Kidney (tissue), 22 donors: ENCODE measurements at places on chromosomes 3 and 15.

- DNase-seq, result no peak
Observed at GRCh38 chr3:96324087-96324486, 490.3 kb upstream of the EPHA6 start.

- no peak for DNase-seq
Observed at GRCh38 chr3:31277582-31277981, 255.1 kb upstream of the STT3B start.

- no peak for DNase-seq
Observed at GRCh38 chr3:127224118-127224517, 31.2 kb downstream of the PRR23E start.

DNA sequence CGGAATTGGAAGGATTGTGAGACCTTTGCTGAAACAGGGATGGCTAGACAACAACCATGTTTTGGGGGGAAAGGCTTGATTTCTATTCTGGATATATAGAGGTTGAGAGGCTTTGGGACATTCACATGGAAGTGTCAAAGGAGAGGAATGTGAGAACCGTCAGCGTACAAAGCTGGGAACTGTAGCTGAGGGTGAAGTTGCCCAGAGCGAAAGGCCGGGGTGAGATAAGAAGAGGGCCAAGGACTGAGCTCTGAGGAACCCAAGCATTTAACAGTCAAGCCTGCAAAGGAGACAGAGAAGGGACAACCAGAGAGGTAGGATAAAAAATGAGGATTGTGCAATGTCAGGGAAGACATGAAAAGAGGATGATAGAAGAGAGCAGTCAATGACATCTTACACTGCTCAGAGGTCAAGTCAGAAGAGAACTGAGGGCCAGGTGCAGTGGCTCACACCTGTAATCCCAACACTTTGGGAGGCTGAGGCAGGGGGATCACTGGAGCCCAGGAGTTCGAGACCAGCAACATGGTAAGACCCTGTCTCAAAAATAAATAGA is 41.5 kb upstream of the RAF1 start:
- DNase-seq, result no peak

DNA sequence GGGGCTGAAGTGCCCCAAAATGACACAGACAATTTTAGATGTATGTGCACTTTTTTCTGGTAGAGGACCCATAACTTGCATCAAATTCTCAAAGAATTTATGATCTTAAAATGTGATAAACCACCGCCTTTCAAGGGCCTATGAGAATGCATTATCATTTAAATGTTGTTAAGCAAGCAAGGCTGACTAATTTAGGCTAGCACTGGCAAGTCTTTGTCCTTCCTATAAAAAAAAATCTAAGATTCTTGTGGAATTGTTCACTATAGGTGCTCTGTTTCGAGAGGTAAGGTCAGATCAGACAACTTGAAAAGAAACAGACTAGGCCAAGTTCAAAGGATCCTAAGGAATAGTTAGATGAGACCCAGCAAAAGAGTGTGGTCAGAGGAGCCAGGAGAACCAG is 128.9 kb upstream of the PHLDB2 start:
- DNase-seq, result no peak

GRCh38 chr15:79179108-79179561 is 88.6 kb upstream of the RASGRF1 start:
- no peak for DNase-seq

DNA sequence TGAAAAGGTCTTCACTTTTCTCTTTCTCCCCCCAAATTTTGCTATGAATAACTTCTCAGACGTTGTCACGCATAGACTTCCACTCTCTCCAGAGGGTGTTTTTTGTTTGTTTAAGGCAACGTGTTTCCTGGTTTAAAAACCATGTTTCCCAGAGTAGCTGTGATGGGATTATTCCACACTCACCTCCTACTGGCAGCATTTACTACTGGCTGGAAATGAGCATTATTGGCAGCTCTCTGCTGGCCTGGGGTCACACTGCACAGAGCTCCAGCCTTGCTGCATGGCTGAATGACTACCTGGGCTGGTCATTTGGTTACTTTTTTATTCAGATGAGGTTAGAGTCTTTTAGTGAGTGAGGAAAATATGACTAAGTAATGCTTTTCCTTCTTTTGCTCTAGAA is 65.2 kb downstream of the RARB start:
- no peak for DNase-seq

GRCh38 chr3:73508330-73508954 is 116.3 kb downstream of the PDZRN3 start:
- DNase-seq, result peak; percentile 89

- no peak for DNase-seq
Observed at GRCh38 chr15:27133249-27133648, 162.3 kb downstream of the GABRG3 start.

GRCh38 chr3:52070724-52071621 is 14.6 kb upstream of the DUSP7 start:
- no peak for DNase-seq

DNA sequence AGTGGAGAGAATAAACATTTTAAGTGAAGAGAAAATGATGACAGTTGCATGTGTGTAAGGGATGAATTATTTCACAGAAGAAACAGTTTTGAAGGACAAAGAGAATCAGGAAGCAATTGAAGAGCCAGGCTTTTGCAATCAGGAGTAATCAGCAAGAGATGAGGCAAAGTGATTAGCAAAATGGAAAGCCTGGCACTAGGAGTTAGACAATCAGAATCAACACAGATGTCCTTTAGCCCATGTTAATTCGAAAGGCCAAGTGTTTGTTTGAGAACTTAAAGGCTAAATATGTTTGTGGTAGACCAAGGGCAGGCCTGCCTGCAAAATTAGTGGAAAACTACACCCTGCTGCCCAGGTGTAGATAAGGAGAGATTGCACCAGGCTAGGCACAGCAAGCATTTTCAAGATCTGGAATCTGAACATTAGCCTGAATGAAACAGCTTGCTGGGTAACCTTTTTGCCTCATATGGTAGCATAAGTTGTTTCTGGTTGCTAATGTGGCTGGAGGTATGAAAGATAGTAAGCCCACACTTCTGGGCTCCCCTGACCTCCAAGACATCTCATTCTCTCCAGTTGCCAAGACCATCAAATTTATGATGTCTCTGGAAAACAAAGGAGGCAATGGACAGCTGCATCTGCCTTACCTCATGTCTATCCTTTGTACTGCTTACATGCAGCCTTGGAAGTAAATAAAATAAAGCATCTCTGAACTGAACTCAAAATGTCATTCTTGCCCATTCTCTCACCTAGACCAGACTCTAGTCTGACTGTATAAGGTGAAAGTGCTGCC is 22.0 kb upstream of the LEKR1 start:
- no peak for DNase-seq

- DNase-seq, result no peak
Observed at GRCh38 chr3:50050361-50050760, 38.4 kb upstream of the RBM5 start.

- DNase-seq, result no peak
Observed at GRCh38 chr3:150653110-150653561, 50.0 kb downstream of the SELENOT start.

DNA sequence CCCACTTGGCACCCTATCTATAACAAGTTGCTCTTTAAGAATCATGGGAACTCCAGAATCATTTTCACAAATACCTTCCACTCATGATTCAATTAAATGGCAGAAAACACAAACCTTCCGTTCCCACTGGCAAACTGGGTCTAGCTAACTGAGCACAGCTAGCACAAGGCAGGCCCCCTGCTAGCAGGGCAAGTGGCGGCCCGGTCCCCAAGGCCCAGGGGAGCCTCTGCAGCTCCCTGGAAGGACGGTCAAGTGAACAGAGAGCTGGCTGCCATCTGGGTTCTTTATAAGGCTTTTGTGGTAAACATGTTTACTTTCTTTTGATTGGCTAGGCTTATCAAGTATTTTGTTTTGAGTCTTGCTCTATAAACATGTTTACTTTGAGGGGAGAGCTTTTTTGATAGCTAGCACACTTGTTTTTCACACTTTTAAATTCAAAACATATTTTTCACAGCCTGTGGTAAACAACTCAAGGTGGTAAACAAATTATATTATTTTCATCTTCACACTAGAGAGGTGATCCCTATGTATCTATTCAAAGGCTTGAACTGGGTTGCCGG is 81.4 kb downstream of the FOXP1 start:
- DNase-seq, result no peak

DNA sequence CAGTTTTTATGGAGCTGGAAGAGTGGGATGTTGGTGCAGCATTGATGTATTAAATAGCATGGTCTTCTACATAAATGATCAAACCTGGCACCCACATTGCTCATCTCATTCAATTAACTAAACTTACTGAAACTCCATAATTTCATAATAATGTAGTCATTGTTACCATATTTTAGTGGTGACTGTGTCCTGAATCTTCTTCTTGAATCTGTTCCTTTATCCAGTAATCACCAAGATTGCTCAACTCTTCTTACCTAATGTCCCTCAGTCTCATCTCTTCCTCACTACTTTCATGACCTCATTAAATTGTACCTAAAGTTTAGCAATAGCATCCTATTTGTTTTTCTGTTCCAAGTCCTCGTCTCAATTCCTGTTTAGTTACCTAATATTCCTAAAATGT is 69.8 kb downstream of the FGF7 start:
- DNase-seq, result no peak

DNA sequence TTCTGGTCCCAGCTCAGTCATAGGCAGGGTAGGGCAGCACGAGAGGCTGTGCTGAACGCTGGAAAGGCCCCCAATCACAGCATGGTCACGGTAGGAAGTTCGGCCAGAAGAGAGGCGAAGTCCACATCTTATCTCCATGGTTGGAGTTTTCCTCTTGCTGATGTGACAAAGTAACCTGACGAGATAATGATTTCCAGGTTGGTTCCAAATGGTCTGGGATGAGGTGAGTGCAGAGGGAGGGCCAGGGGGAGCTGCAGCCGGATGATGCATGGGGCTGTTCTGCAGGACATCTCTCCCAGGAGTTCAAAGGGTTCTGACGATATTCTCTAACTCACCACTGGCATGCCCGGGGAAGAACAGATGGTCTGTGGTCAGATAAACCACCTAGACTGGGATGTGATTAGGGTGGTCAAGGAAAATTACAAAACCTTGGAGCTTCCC is 83.2 kb upstream of the WNT5A start:
- DNase-seq, result no peak

DNA sequence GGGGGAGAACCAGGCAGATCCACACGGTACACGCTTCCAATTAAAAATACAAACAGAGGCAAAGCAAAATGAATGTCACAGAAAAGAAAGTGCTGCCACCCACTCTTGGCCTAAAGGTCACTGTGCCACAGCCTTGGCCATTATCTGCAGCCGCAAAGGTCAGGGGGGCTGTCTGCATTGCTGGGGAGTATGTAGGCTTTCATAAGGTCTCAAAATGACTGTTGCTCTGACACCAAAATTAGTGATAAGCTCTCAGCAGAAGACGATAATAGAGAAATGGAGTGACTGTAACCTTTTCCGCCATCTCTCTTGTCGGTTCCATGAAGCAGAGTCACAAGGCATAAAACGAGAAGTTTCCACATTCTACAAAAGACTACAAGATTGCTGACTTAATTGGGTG is 374.2 kb upstream of the ICE2 start:
- DNase-seq, result no peak

- no peak for DNase-seq
Observed at GRCh38 chr15:48992545-48992944, 28.8 kb upstream of the SHC4 start.

DNA sequence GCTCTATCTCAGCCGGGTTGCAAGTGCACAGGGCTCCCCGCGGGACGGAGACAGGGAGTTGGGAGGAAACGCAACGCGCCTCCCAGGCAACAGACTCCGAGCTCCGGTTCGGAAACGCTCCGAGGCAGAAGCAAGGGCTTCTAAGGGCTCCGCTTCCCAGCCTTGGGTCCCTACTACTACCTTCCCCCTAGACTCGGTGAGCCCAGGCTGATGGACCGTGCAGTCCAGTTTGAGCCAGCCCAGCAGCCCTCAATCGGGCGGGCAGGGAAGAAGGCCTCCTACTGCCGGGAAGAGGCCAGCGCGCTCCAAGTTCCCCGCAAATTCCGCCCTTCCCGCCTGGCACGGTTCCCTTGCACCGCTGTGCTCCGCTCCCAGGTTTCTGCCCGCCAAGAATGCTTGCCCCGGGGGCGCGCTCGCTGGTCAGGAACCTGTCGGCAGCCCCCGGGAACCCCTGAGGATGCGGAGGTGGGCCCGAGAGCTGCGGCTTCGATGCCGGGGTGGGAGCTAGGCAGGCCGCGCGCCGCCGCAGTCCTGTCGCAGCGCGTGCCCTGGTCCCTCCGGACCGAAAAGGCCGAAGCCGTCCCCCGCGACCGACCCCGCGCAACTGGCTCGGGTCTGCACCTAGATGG is 728 bp downstream of the TRANK1 start:
- DNase-seq, result peak; percentile 84

- peak; percentile 33 for DNase-seq
Observed at GRCh38 chr15:43514241-43515057, 3.0 kb upstream of the MAP1A start.

GRCh38 chr3:25293736-25294135 is 134.3 kb upstream of the RARB start:
- peak; percentile 41 for DNase-seq

DNA sequence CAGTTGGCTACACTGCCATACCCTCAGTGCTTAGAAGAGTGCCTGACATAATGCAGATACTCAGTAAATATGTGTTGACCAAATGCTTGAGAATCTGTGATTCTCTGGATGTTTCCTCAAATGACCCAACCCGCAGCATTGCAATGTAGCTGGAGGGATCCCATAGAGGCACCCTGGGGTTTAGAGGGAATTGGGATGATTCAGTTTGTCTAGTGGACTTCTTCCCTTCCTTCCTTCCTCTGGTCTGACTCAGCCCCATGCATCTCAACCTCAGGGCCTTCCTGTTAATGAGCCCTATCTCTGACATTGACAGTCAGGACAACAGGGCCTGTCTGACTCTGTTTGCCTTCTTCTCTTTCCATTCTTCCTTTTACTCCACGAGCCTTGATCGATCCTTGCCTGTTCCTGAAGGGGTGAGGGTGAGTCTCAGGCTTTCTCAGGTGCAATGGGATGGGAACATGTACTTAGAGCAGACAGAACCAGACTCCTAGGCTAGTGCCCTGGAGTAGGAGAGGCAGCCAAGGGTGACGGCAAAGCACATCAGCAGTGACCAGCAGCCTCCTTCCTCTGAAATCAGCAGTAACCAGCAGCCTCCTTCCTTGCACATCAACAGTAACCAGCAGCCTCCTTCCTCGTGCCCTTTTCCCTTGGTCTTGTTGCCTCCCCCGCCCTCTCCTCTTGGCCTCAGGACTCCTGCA is 78.2 kb downstream of the DGKG start:
- DNase-seq, result no peak

GRCh38 chr3:176623468-176624150 is 573.7 kb downstream of the TBL1XR1 start:
- no peak for DNase-seq

- no peak for DNase-seq
Observed at GRCh38 chr3:8780279-8780678, 10.9 kb upstream of the OXTR start.

- DNase-seq, result no peak
Observed at GRCh38 chr3:62602987-62603386, 229.6 kb upstream of the FEZF2 start.

GRCh38 chr3:108312656-108313055 is 16.3 kb downstream of the HHLA2 start:
- no peak for DNase-seq

DNA sequence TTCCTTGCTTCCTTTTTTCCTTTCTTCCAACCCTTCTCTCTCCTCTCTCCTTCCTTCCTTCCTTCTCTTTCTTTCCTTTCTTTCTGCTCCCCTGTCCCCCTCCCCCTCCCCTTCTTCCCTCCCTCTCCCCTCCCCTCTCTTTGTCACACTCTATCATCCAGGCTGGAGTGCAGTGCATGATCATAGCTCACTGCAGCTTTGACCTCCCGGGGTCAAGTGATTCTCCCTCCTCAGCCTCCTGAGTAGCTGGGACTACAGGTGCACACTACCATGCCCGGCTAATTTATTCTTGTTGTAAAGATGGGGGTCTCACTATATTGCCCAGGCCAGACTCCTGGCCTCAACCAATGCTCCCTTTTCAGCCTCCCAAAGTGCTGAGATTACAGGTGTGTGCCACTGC is 18.7 kb downstream of the NFKBIZ start:
- no peak for DNase-seq
